ENCODE measurements at places on chromosomes 11 and 22.

DNA sequence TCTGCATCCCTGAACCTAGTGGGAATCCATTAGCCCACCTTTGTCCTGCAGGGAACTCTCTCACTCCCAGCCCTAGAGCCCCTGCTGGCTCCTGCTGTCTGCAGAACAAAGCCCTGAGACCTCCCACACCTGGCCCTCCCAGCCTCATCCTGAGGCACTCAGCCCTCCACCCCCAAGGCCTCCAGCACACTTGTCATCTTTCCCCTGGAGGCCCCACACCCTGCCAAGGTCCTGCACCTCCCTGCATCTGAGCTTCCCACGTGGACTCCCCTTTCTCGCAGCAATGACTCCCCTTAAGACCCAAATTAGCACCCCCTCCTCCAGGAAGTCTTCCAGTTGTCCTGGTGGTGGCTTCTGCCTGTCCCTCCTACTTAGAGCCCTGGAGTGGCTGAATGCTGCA is 42.3 kb upstream of the LINC01488 start:
- DNase-seq: no peak

DNA sequence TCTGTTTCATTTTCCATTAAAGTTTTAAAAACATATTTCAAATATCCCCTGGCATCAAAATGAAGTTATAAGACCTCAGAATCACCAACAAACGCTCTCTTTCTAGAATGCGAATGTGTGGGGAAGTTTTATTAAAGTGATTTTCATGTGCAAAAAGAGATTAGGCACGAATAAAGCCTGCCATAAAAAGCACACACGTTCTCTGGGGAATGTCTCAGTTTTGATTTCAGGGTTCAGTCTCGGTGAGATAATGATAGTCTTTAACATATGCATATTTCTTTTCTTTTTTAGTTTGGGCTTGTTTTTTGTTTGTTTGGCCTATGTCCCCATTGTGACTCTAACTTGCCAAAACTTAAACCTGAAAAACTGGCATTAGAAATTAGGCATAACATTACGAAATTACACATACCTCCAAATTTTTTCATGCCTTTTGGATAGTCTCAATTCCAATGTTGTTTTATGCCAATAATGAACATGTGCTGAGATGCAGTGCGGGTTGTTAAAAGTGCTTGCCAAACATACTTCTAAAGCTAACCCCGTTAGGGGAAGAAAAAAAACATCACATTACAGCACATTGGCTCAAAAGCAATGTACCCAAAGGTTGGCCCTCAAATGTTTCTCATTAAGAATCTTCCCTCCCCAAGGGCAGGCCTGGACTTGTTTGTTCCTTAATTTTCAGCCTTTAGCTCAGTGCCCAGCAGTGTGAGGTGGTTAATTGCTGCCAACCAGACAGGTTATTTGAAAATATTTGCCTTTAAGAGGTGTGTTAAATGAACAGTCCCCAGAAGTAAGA is 33.2 kb upstream of the FBLN1 start:
- DNase-seq: no peak

DNA sequence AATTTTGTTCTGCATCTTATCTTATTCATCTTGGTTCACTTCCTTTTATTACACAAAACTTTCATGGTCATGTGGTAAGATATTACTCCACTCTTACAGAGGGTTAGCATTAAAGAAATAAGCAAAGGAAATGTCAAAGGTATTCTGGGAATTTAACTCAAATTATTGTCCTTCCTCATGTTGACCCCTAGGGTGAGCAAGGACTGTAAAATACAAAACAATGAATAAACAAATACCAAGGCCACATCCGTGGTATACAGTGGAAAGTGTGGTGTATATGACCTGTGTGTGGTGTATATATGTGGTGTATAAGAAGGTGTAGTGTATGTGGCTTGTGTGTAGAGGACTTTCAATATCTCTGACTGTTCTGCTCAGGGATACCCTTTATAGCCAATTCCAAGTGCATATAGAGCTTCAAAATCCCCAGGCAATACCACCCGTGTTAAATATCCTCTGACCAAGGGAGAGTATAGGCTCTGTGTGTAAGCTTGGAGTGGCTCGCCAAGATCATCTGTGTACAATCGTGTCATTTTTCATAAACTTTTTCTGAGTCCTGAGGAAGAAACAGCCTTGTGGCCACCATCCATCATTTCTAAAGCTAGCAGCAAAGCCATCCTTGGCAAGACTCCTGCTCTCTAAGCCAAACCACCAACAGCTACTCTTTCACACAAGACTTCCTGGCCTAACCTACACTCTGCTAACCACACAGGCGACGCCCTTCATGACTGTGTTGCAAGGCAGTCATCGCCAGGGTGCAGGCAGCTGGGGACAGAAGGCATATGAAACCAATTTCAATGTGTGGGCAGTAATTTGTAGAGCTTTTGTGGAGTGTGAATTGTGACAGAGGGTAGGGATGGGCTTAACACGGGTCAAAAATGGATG is 548.0 kb downstream of the ETS1 start:
- DNase-seq: no peak

DNA sequence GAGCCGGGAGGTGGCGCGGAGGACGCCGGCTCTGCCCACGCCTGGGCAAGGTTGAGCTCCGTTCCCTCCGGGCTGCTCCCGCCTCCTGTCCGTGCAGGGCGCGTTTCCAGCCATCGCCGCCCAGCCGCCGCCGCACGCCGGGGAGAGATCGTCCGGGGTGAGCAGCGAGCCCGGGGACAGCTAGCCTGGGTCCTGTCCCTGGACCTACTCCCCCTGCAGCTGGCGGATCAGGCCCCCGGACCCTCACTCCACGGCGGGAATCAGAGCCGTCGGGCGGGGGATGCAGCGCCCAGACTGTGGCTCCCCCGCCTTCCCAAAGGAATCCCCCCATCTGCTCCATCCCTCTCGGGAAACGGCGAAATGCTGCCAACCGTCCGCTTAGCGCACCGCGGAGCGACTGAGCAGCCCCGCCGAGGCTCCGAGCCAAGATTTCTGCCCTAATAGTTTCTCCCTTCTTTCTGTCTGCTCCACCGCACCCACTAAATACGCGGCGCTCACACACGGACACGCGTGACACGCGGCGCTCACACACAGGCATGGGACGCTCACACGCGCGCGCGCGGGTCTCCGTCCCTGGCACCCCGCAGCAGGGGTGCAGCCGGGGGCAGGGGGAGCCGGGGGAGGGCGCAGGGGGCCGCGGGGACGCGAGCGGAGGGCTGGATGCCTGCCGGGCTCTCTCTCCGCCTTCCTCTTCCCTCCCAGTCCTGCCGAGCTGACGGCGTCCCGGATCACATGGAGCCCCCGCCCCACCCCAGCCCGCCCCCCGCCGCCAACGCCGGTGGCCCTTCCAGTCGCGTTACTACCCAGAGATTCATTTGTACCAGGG is at the start of gene KCNJ5:
KCNJ5 (plus strand) TSS at position 814 of the 826 bp plus-strand sequence. CDS start 19,918 bp downstream, outside the sequence.
- no peak for DNase-seq

DNA sequence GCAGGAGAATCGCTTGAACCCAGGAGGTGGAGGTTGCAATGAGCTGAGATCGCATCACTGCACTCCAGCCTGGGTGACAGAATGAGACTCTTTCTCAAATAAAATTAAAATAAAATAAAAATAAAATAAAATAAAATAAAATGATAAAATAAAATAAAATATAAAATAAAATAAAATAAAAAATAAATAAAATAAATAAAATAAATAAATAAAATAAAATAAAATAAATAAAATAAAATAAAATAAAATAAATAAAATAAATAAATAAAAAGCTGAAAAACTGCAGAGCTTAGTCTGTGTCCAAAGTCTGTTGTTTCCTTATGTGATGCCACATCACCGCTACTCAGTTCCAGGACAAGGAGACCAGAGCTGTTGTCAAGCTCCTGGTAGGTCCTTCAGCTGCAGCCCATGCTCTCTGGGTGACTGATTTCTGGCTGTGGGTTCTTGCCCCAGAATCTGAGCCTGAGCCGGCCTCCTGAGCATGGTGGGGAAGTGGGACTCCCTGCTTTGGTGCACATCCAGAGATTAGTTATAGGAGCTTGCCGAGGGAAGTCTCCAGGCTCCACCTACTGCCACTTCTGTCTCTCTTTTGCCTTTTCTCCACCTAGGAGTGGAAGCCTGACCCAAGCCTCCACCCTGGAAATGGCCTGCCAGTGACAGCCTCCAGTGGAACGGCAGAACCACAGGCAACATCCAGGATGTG is 31.3 kb upstream of the ADA2 start:
- no peak for DNase-seq

Data from Karpas-422 (cell line).